ENCODE measurements at places on chromosomes 11 and 22.

DNA sequence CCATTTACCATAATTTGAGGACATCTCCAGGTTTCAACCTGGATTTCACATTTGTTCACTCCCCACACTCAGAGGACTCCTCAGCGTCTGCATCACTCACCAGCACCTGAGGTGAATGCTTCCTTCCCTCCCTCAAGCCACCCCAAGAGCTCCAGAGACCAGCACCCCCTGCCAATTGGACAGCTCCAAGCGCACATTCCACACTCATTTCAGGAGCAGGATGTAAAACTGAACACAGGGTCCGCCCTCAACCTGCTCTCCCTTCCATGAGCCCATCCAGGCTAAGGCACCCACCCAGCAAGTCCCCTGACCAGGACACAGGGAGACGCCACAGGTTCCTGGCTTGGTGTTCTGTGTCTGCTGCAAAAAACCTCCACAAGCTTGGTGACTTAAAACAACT lies 3.9 kb downstream of the SCGB1D1 start:
- DNase-seq: no peak

DNA sequence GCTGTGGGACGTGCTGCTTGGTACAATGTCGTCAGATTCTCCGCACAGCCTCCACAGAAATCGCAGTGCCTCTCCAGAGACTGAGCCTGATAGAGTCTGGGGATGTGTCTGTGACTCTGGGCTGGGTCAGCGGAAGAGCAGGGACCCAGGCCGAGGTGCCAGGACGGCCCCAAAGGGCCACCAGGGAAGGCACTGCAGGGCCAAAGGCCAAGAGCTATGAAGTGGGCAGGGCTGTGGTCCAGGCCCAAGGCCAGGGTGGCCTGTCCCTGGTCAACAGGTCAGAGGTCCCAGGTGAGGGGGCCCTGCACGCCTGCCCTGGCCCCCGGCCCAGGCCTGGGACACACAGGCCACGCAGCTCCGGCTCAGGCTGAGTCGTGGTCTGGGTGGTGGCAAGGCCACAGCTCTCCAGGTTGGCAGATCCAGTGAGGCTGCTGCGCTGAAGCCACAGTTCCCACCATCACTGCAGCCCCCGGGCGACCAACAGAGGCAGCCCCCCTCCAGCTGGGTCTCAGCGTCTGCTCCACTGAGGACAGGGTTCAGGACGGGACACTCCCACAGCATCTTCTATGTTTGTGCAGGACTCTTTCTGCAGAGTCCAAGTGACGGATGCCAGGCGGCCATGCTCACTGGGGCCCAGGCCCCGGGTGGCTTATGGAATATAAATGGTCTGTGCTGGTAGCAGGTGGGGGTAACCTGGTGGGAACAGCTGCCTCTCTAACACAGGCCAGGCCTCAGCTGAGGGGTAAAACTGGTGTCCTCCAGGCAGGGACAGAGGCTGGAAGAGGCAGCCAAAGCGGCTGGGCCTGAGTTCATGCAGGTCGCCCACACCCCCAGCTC lies 4.8 kb upstream of the PIM3 start:
- no peak for DNase-seq

DNA sequence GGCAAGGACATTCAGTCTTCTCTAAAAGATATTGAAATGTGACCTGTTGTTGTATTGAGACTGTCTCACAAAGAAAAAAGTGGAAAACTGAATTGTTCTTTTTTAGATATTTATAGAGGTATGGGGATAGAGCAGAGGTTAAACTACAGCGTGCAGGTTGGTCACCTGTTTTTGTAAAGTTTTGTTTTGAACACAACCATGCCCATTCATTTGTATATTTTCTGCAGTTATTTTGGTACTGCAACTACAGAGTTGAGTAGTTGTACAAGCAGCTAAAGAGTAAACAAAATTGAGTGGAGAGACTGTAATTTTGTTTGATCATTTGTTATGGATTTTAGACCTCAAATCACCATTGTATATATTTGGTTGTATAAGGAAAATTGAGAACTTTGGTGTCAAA lies 11.3 kb downstream of the EED start:
- no peak for DNase-seq

DNA sequence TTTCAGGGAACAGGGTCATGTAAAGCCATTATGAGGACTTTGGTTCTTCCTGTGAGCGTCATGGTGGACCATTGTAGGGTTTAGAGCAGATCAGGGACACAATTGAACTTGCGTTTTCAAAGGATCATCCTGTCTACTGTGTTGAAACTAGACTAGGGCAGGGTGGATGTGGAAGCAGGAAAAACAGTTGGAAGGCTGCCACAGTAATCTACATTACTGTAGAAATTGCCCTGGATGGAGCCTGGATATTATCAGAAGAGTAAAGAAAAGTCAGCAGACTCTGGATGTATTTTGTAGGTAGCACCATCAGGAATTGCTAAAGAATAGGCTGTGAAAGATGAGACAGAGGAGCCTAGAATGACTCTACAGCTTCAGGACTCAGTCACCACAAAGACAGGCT lies 5.4 kb downstream of the POU2AF2 start:
- no peak for DNase-seq

GRCh38 chr11:37786214-37786755 lies 1188.2 kb upstream of the RAG2 start:
- DNase-seq: no peak

DNA sequence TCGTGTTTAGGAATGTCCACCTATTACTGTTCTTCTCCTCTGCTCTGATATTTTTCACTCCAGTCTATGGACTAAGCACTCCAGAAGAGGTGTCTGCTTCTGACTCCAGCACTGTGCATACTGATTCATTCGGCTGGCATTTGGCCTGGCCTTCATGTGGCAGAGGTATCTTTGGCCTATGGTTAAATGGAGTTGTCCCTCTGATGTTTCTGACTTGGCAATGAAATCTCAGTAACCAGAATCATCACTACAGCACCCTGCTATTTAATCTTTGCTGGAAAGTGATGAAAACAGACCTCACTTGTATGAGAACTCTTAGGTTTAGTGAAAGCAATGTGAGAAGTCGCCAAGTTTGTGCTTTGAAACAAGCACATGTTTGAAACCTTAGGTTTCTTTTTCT lies 155.2 kb downstream of the MAML2 start:
- DNase-seq: peak; percentile 41

- no peak for DNase-seq
Observed at GRCh38 chr22:26916236-26916635, 258.8 kb downstream of the MIAT start.

DNA sequence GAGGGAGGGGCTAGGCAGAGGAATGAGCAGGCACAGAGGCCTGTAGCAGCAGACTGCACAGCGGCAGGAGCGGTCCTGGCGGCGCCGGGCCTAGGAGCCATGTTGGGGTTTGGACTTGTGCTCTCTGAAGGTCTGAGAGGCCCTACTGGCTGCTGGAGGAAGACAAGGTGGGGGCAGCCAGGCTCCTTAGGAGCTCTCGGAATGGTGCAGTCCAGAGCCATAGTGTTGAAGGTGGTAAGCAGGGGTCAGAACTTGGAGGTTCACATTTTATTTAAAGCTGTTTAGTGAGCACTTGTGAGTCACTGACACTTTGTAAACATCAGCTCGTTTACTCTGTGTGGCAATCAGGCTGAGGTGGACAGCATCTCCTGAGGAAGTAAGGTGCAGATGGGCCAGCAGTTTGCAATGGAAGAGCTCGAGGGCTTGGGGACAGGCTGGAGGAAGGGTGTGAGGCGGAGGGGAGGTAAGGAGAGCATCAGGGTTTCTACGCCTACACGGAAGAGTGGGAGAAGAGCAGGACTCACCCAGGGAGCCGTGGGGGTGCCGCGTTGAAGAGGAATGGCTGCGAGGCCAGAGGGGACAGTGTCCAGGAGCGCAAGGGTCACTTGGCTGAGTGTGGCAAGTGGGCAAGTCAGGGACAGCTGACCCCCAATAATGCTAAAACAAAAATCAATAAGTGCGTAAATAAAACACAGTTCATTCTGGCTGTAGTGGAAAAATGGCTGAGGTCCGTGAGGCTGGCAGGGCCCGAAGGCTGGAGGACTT lies 10.0 kb upstream of the TMEM191C start:
- DNase-seq: peak; percentile 48

DNA sequence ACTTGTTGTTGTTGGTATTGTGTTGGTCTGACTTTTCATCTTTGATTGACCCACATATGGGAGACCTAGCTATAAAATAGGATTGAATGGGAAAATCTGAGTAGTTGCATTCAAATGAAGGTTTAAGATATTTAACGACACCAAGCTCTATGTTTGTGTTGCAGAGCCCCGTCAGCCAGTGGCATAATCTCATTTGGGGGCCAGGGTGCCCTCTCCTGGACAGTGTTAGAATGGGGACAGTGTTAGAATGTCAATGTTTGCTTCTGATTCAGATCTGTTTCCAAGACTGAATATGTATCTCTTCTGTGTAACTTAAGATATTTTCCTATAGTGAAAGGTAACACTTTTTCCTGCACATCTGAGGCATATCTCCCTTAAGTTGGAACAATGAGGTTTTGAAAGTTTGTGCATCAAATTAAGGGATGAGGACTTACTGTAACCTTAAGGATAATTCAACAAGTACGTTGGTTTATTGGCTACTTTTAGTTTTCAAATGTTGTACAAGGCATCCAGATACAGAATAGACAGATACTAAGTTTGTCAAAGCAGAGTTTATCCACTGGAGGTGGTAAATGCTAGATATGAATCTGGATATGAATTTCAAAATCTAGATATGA lies 5.3 kb upstream of the OR52M1 start:
- DNase-seq: peak; percentile 51

DNA sequence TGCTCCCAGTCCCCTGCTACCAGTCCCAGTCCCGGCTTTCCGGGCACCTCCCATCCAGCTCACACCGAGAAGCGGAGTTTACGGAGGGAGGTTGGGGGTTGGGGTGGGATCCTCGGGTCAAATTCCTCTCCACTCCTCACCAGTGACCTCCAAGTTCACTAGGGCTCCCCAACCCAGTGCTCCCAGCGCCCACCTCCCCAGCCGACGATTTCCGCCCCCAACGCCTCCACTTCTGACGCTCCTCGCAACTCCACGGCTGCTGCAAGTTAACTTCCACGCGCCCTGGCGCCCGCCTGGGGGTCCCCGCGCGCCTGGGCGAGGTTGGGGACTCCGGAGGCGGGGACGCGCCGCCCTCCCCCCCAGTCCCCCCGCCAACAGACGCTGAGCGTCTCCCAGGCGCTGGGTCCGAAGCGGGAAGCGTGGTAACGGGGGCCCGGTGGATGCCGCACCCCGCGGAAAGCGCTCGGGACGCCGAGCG lies 526 bp downstream of the TPST2 start:
- peak; percentile 46 for DNase-seq

DNA sequence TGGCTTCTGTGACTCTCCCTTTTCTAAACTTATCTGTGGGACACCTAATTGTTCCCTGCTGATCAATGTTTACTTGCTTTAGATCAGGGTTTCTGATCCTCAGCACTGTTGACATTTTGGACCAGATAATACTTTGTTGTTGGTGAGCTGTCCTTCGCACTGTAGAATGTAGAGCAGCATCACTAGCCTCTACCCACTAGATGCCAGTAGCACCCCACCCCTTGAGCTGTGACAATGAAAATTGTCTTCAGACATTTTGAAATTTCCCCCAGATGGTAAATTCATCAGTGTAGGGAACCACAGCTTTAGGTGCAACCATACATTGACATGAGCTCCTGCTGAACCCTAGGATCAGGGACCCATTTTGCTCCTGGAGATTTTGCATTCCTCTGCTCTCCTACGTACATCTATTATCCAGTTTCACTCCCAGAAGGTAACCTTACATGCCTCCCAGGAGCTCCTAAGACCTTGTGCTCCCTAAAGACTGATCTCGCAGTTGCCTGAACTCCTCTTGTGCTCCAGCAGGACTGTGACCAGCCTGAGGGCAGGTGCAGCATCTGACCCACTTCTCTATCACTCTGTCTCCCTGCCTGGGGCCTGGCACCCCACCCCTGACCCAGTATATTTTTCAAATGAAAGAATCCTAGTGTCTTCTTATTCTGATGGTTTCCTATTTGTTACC lies 107.8 kb downstream of the FAR1 start:
- DNase-seq: no peak

GRCh38 chr11:104625246-104625645 lies 273.0 kb downstream of the CASP12 start:
- DNase-seq: no peak

DNA sequence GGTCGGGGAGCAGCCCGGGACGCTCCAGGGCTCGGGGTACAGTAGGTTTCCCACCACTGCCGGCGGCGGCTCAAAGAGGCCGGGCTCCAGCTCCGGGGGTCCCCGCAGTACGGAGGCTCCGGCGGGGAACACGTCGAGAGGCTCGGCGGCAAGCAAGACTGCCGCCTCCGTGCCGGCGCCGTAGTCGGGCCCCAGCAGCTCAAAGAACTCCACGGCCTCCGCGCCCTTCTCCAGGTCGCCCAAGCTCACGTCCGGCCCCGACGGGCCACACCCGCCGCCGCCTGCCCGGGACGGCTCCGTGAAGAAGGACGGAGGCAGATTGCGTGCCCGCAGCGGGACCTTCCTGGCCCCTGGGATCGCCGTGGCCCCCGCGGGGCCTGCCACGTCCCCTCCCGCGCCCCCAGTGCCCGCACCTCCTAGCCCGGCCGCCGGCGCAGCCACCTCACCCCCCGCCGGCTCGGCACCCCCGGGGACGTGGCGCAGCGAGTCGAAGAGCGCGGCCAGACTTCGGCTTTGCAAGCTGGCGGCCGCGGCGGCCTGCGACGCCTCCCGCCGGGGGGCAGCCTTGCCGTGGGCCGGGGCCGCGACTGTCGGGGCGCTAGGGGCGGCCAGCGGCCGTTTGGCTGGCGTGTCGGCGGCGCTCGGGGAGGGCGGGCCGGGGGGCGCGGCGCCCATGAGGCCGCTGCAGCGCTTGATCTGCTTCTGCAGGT lies 775 bp downstream of the FAM181B start:
- DNase-seq: no peak

DNA sequence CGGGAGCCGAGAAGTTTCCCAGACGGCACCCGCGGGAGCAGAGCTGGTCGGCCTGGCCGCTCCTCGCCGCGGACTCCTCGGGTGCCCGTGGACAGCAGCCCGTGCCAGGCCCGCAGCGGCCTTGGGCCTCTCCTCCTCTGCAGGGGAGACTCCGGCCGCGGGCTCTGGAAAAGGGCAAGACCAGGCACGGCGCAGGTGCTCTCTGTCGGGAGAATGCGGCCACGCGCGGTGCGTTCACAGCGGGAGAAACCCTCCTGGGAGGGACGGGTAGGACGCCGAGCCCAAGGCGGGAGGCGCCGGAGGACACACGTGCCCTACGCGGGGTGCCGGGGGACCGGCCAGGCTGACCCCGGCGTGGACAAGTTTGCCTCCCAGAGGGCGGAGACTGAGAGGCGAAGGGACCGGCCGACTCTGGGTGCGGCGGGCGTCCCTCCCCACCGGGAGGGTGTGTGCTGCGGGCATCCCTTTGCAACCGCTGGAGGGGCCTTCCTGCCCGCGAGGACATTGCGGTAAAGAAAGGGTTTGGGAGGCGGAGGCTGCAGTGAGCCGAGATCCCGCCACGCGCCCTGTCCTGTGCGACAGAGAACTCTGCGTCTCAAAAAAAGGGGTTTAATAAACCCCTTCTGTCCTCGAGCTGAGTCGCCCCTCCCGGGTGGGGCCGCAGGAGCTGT lies 2.3 kb downstream of the IFITM1 start:
- DNase-seq: no peak

- no peak for DNase-seq
Observed at GRCh38 chr22:34847072-34847471, 218.9 kb upstream of the ISX start.

- DNase-seq: no peak
Observed at GRCh38 chr22:24474649-24475255, 20.4 kb upstream of the UPB1 start.

GRCh38 chr22:50227579-50228215 lies 17.1 kb downstream of the TUBGCP6 start:
- DNase-seq: no peak

- DNase-seq: no peak
Observed at GRCh38 chr11:102476812-102477211, 24.2 kb upstream of the TMEM123 start.

All from AG08396 (cell line).